ENCODE measurements at places on chromosomes 7 and 10. TPM values are rescaled to one million over a fixed set of nuclear protein-coding genes. Genes with fewer than 3 reads are reported as not detected.

DNA sequence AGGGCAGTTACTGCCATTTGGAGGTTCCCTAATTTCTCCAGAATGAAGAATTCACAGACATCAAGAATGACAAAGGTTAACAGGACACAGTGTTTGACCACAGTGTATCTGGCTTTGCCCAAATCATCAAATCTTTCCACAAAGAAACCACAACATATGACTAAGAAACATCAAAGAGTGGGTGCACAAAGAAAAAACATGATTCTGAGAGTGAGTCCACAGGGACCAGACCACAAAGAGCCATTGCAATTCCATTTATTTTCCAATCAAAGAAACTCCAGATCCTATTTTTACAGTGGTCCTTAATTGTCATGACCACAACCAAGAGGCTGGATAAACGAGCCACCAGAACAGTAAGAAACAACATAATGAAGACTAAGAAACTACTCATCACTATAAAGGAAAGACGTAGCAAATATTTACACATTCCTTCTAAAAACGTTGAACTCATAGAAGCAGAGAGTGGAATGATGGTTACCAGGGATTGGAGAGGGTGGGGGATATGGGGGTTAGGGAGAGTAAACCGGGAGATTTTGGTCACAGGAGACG lies 286.5 kb downstream of the DOCK4 start:
- DNase-seq: no peak

DNA sequence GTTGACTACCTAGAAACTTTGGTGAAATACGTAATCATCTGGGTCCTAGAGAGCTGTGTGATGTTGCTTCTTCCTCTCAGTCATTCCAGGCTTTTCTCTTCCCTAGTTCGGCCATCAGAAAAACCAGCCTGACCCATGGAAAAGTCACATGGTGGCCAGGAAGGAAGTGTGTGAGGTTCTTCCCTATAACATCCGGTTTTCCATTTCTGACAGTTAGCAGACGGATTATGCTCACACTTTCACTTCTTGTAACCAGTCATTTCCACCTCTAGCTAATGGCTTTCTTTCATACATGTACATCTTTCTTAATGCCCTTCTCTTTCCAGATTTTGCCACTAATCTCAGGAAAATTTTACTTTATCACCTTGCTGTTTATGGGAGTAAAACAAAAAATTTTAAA lies 110.0 kb upstream of the GLCCI1 start:
- DNase-seq: no peak

DNA sequence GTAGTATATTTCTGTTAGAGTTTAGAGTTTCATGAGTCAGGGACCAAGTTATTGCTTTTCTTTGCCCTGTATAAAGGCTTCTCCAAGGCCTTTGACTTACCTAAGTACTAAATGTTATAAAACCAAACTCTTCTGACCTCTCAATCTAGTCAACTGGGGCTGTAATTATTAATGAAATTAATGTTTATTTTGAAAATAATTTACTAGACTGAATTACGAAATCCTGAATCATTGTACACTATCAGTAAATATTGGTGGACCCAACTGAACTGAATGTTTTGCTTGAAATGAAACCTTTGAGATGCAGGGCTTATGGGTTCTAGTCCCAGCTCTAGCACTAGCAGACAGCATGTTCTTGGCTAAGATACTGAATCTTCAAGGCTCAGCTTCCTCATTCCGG lies 1.7 kb upstream of the CYP2C9 start:
- no peak for DNase-seq

The ATP6V0A4 gene
- 0.74 TPM for total RNA-seq

DNA sequence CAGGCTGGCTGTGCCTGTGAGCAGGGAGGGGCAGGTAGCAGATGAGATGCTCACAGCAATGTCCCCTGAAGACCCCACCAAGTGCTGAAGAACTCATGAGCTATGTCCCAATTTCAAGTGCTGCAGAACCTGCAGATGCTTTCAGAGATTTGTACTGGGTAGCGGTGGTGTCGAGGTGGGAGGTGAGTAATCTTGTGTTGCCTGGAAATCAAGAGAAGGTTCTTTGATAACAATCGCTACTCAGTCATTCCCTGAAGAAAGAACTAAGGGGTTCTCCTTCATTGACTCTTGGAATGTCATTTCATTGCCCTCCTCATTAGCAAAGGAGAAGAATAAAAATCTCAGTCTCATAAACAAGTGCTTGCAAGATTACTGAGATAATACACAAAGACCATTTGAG lies 246.4 kb downstream of the EMX2 start:
- no peak for DNase-seq

- DNase-seq: no peak
These were observed 148.7 kb upstream of the RSU1 start for GRCh38 chr10:16965740-16966447.

- DNase-seq: no peak
These were observed 59.5 kb upstream of the HECTD2 start for GRCh38 chr10:91350651-91351081.

GRCh38 chr7:103432712-103433111 lies 13.3 kb downstream of the SLC26A5 start:
- DNase-seq: no peak

The TFPI2 gene
- total RNA-seq: 0.51 TPM

DNA sequence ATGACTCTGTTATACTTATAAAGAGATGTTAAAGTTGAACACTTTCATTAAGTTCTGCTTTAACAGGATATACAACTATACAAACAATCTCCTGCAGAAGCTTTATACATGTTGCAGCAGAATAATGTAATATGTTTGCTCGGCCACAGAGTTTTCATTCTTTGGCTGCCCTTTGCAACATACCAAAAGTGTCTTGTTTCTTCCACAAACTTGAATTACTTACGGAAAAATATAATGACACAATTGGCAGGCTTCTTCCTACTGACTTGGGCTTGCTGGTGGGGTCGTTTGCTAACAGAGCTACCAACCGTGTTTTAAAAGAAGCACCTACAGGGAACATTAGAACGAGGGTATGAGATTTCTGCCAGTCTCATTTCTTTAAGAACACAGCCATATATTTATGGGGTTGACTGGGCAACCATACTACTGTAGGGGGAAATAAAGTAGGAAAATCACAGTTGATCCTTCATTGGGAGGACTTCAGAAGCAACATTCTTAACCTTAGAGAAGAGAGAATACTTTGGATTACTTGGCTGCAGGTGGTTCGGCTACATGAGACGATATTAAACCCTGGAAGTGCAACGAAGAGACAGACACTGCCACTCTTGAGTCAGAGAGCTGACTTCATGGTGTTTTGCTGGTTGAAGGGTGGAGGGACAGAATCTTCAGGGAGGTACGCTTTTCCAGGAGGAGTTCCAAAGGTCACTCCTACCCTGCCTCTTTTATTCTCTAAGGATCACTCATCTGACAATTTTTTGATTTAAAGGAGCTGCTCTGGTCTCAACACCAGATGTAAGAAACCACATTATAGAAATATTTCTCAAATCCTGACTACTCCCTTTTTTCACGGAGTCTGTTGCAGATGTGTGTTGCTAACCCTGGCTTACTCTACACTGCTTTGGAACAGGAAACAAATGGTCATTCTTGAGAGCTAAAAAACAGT lies 123.9 kb downstream of the SEMA3C start:
- DNase-seq: no peak

Data from activated T-cell treated with anti-CD3 and anti-CD28 coated beads, Interleukin-2, amount 50 U/mL, for 72 hours (primary cell).